Suprapubic skin (tissue), 4 donors: ENCODE measurements at places on chromosomes 11 and 22. TPM values are rescaled to one million over a fixed set of nuclear protein-coding genes. Genes with fewer than 3 reads are reported as not detected.
A peak's percentile ranks its signal among the peaks of the same experiment; 100 is the strongest.

The GLYAT gene
- total RNA-seq: not detected

GRCh38 chr22:45226503-45227186, 14.0 kb downstream of the KIAA0930 start:
- DNase-seq: peak; percentile 79
- no peaks in the 10 kb centered on the region for H3K27me3 ChIP-seq
- H3K27ac ChIP-seq: peak overlapping the region; percentile 86
- H3K36me3 ChIP-seq: no peaks in the 10 kb centered on the region
- no peak overlapping the region for H3K4me3 ChIP-seq

GRCh38 chr11:102581066-102581465, 44.1 kb downstream of the MMP20 start:
- no peak overlapping the region for H3K27ac ChIP-seq
- no peaks in the 10 kb centered on the region for H3K27me3 ChIP-seq
- DNase-seq: no peak
- no peaks in the 10 kb centered on the region for H3K4me1 ChIP-seq
- H3K36me3 ChIP-seq: no peaks in the 10 kb centered on the region
- no peak overlapping the region for H3K4me3 ChIP-seq

The MAJIN gene
- total RNA-seq: not detected

DNA sequence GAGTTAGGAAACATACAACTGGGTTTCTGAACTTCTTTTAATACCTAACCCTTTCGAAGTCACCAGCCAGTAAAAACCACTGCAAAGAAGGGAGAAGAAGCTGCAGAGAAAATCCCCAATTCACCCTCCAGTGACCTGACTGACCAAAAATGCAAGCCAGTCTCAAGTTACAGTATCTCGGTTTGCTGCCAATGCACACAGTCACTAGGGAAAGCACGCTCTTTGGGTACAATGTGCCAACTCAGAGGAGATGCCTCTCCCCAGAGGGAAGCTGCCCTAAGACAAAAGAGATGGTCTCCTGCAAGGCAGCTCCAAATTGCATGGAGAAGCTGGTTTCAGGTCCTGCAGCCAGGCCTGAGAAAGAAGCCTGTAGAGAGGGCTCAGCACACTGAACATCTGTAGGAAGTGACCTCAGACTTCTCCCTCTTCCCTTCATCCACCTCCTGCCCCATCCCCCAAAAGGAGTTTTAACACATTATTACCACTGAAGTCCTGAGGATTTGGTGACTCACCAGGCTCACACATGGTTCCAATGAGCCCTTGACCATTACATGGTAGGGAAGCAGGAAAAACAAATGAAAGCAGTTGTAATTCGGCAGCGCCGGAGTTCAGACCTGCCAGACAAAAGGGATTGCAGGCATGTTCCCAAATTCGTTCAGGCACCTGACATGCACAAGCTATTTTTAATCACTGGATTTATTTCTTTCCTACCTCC, 90.1 kb downstream of the ETS1 start:
- DNase-seq: no peak
- peaks cover 67% of the 10 kb centered on the region for H3K4me1 ChIP-seq
- H3K27me3 ChIP-seq: no peaks in the 10 kb centered on the region
- H3K36me3 ChIP-seq: no peaks in the 10 kb centered on the region
- H3K27ac ChIP-seq: peak overlapping the region; percentile 80

DNA sequence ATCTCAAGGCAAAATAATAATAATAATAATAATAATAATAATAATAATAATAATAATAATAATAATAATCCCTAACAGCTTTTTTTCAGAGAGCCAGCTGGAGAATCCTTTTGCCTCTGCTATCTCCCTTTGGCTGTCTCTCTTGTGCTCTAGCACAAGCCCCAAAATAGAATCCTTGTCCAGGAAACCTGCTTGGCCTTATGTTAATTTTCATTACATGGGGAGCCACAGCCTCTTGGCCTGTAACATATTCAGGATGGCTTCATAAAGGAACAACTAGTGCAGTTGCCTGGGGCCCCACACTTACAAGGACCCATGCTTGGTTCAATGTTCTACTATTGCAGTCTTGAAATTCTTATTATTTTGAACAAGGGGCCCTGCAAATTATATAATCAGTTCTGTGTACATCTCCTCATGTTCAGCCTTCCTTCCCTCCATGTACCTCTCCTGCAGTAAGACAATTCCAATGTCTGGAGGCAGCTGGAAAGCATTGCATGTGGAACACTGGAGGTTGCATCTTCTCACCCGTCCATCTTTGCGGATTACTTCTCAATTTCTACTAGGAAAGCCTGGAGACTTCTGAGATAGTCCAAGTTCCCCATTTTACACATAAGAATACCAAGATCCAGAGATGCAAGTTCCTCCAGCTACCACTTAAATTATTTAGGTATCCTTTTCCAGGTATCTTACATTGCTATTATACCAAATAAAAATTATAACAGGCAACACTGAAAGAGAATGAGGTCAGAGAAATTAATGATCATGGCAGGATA, 37.8 kb upstream of the SORL1 start:
- no peaks in the 10 kb centered on the region for H3K36me3 ChIP-seq
- H3K27ac ChIP-seq: no peak overlapping the region
- H3K4me3 ChIP-seq: no peak overlapping the region
- H3K4me1 ChIP-seq: peaks cover 31% of the 10 kb centered on the region

DNA sequence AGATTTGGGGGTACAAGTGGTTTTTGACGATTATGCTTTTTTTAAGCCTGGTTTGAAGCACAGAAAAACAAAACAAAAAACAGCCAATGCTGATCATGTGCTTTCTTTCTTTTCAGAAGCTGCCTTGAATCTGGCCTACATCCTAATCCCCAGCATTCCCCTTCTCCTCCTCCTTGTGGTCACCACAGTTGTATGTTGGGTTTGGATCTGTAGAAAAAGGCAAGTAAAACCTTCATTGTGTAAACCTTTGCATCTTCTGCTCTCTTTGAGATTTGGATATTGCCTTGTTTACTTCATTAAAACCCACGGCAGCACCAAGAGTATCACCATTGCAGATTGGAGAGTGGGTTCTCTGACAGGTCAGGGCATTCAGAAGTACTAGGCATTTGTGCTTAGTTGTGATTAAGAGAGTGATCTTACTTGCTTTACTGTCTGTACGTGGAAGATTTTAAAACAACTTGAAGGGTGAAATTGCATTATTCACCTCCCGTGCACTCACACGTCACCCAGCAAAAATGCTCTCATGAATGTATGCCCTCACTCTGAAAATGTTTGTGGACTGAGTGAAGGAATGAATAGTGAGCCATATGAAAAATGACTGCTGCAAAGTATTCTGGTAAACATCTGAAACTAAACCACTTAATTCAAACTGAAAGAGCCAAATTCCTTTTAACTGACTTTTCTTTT, 17.0 kb downstream of the LAYN start:
- H3K27ac ChIP-seq: no peak overlapping the region
- no peaks in the 10 kb centered on the region for H3K36me3 ChIP-seq
- no peak for DNase-seq
- H3K4me3 ChIP-seq: no peak overlapping the region

DNA sequence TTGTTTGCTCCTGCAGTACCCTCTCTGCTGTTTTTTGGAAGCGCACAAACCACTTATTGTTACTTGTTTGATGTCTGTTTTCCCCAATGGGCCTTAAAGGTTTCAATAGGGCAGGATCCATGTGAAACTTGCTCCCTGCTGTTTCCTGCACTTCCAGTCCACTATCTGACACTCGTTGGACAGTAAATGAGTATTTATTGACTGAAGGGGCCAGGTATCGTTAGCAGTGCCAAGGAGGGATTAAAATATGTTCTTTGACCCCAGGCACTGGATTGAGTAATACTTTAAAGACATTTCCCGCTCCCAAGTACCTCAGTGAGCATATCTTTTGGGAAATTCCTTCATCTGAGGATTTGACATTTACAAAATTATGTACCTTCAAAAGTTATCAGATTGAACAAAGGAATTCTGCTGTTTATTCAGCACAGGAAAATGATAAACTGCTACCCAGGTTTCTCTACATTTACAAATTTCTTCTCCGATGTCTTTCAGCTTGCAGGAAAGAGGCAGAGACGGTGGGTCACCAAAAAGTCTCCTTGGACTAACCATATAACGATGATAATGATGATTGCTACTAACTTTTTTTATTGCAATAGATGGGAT, 23.3 kb upstream of the OR9Q2 start:
- H3K36me3 ChIP-seq: no peaks in the 10 kb centered on the region
- DNase-seq: no peak
- no peaks in the 10 kb centered on the region for H3K27me3 ChIP-seq
- H3K4me3 ChIP-seq: no peak overlapping the region

DNA sequence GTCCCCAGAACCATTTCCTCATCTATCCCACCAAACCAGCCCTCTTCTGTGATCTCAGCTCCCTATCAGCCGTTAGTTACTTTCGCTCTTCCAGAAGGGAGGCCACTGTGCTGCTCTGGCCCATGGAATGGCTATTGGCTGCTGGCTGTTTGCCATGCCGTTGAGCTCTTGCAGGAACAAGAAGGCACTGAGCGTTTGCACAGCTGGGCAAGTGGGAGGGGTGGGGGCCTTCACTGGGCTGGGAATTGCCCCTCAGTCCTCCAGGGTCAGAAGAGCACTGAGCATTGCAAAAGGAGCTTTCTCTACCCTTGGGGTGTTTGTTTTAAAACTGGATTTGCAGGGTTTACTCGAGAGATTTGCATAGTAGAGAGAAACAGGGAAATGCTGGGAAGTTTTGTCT, 129.0 kb upstream of the PARVA start:
- no peak for DNase-seq
- H3K27me3 ChIP-seq: no peaks in the 10 kb centered on the region
- peak overlapping the region; percentile 2 for H3K27ac ChIP-seq
- peaks cover 18% of the 10 kb centered on the region for H3K36me3 ChIP-seq
- peaks cover 31% of the 10 kb centered on the region for H3K4me1 ChIP-seq

The OR4D5 gene
- total RNA-seq: not detected

The THAP12 gene
- 19.1 TPM for total RNA-seq

DNA sequence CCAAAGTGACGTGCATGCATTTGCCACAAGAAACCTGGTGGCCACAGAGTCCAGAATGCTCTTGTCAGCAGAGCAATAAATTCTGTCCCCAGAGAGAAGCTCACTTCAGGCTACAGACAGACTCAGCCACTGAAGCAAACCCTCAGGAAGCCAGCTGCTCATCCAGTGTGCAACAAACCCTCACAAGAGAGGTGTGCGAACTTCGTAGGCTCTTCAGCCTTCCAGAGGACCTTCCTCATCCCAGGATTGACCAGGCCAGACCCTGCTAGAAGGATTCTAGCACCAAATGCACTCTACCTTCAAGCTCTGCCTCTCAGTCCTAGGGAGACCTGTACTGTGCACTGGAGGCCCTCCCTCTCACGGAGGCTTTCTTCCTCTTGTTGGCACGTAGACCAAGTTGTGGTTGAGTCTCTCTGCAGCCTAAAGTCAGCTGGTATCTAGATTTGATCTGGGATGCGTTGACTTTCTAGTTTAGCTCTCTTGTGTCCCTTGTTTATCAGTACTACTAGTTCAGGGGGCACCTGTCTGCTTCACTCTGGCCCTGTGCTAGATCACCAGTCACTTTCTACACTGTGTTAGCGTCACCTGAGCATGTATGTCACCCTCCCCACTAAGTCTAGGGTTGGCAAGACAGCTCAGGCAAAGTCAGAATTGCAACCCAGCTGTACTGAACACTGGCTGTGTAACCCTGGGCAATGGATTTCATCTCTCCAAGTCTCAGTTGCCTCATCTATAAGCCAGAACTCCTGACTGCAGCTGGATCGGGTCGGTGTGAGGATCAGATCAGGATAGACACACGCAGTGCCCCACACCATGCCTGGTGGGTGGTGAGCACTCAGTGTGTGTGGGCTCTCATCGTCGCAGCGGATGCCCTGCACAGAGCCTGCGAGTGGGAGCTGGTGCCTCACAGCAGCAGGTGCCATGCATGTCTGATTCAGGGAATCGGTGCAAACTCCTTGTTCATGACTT, 22.1 kb upstream of the TMPRSS13 start:
- no peak overlapping the region for H3K4me3 ChIP-seq
- DNase-seq: no peak
- peaks cover 7% of the 10 kb centered on the region for H3K4me1 ChIP-seq
- H3K27ac ChIP-seq: no peak overlapping the region
- no peaks in the 10 kb centered on the region for H3K36me3 ChIP-seq

DNA sequence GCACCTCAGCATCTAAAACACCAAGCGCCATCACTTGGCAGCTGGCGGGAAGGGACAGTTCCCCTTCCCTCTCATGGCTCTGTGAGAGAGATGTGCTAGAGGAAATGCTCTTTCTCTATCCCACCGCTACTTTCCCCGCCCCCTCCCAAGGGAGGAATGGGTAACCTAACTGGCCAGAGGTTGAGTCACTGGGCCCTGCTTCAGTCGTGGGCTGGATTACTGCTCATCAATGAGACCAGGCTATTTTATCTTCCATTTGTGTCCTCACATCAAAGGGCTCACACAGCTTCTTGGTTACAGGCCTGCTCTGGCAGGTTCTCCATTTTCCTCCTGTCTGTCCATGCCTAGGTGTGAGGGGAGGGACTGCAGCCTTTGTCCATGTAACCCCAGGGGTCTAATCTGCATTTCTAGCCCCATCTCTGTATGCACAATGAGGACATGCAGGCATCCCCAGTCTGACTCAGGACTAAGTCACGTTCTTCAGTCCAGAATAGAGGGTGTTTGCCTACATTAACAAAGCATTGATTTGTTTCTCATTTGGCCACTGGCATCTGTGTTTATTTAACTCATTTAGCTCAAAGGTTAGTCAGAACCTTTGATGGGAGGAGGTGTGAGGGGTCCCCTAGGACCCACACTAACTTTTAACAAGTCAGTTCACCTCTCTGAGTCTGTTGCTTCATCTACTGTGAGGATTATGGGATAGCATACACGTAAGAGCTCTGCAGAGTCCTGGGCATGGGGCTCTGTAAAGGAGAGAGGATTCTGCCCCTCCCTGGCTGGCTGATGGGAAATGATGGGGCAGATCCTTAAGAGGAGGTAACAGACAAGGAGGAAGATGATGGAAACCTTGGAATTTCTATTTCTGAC, 99.1 kb downstream of the XRRA1 start:
- no peaks in the 10 kb centered on the region for H3K27me3 ChIP-seq
- peaks cover 72% of the 10 kb centered on the region for H3K36me3 ChIP-seq
- H3K4me1 ChIP-seq: no peaks in the 10 kb centered on the region

- no peaks in the 10 kb centered on the region for H3K36me3 ChIP-seq
- H3K4me3 ChIP-seq: no peak overlapping the region
- DNase-seq: no peak
- H3K4me1 ChIP-seq: no peaks in the 10 kb centered on the region
Observed at GRCh38 chr11:39374963-39375698, 2084.3 kb downstream of the LRRC4C start.

The RAB3IL1 gene
- 2.6 TPM for total RNA-seq

- no peak for DNase-seq
- no peaks in the 10 kb centered on the region for H3K36me3 ChIP-seq
- no peak overlapping the region for H3K4me3 ChIP-seq
- peaks cover 40% of the 10 kb centered on the region for H3K4me1 ChIP-seq
- peaks cover 4% of the 10 kb centered on the region for H3K27me3 ChIP-seq
Observed at GRCh38 chr22:44311855-44312170, 938 bp downstream of the SHISAL1 start.

DNA sequence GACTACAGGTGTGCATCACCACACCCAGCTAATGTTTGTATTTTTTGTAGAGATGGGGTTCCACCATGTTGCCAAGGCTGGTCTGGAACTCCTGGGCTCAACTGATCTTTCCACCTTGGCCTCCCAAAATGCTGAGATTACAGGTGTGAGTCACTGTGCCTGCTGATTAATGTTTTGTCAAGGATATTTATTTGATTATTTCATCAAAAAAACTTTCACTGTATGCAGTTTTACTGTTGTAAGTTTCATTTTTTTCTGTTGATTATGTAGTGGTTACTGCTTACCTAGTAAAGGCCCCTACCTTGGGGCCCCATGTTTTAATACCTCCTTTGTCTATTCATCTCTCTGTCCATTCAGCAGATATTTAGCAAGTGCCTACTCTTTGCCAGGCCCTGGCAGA, 16.7 kb upstream of the FAM168A start:
- H3K4me1 ChIP-seq: no peaks in the 10 kb centered on the region
- no peaks in the 10 kb centered on the region for H3K27me3 ChIP-seq
- H3K27ac ChIP-seq: no peak overlapping the region
- no peak for DNase-seq
- no peaks in the 10 kb centered on the region for H3K36me3 ChIP-seq
- no peak overlapping the region for H3K4me3 ChIP-seq

The PRAME gene
- not detected for total RNA-seq
